ENCODE measurements at places on chromosomes 16 and 17.

GRCh38 chr16:47644166-47644565 lies 183.0 kb downstream of the PHKB start:
- DNase-seq = no peak

DNA sequence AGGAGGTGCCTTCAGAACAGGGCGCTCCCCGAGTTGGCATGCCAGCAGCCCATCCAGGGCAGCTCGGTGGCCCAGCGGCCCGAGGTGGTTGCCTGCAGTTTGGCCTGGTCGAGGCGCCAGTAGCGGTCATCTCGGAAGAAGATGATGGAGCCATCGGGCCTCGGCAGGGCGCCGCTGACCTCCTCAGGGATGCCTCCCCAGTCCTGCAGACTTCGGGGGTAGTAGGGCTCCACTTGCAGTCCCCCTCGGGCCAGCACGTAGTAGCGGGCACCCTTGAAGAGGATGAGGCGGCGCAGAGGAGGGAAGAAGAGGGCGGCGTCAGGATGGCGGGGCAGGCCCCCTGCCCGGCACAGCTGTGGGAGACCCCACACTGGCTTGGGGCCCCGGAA lies 5.8 kb downstream of the C17orf50 start:
- DNase-seq = no peak

GRCh38 chr17:78416791-78417530 lies 38.5 kb downstream of the PGS1 start:
- DNase-seq = no peak

DNA sequence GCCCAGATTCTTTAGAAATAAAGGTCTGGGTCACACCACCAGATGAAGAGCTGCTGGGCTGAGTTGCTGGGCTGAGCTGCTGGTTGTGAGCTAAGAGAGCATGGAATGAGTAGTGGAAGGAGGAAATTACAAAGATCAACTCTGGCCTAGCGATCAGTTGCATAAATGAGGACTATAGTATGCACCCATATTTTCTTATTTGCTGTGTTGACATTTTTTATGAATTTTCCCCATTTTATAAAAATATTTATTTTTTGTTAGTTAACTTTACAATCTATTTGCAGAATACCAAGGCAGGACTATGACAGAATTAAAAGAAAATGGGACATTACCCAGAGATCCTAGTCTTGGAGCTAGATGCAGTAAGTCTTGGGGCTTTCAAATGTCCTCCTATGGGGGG lies 23.6 kb upstream of the SLC13A2 start:
- no peak for DNase-seq

DNA sequence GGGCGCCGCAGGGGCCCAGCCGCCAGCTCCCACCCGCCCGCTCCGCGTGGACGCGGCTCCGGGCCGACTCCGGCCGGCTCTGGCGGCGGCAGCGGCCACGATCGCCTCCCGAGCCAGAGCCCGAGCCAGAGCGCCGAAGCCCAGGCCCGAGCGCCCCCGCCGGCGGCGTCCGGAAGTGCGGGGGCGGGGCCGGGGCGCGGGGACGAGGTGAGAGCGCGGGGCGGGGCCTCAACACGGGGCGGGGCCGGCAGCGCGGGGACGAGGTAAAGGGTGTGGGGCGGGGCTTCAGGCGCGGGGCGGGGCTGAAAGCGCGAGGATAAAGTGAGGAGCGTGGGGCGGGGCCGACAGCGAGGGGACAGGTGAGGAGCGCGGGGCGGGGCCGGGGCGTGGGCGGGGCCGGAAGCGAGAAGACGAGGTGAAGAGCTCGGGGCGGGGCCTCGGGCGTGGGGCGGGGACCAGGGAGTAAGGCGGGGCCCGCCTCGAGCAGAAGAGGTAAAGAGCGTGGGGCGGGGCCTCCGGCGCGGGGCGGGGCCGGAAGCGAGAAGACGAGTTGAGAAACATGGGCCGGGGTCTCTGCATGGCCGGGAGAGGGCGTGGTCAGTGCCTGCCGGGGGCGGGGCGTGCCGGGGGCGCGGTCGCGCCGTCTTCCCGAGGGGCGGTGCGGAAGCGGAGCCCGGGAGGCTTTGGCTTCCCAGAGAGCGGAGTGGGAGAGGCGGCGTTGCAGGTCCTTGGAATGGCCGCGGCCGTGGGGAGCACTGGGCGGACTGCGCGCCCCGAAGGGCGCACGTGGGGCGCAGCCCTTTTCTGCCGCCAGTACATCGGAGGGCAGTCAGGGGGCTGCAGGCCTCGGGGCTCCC lies at the start of gene AXIN1:
TSS of gene AXIN1 (minus strand) at position 177 of the 857 bp plus-strand sequence. CDS start 5,698 bp downstream, outside the sequence.
- DNase-seq = peak; percentile 100

GRCh38 chr17:6523330-6523729 lies 33.0 kb downstream of the PITPNM3 start:
- DNase-seq = no peak
